Activated B cell treated with CpG ODN at 0.5 μM for 24 hours (primary cell): ENCODE measurements at places on chromosomes 12 and 14.
A peak's percentile ranks its signal among the peaks of the same experiment; 100 is the strongest.

DNA sequence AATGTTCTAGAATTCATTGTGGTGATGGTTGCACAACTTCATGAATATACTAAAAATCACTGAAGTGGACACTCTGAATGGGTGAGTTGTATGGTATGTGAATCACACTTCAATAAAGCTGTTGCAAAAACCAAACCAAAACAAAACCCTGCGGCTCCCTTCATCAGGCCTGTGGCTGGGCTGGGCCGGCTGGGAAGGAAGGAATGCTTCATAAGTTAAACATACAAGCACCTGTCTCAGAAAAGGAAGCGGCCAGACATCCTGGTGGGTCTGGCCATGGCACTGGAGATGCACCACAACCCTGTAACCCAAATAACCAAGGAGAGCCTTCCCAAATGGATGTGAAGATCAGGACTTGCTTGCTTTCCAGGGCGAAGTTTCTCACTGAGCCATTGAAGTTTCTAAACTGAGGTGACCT is 34.9 kb downstream of the TTC7B start:
- H3K36me3 ChIP-seq = no peaks in the 10 kb centered on the region
- H3K4me1 ChIP-seq = no peaks in the 10 kb centered on the region
- H3K4me3 ChIP-seq = no peak overlapping the region
- no peak for DNase-seq
- no peaks in the 10 kb centered on the region for H3K27me3 ChIP-seq

GRCh38 chr14:99412117-99413061 is 68.3 kb downstream of the SETD3 start:
- H3K27me3 ChIP-seq = no peaks in the 10 kb centered on the region
- H3K36me3 ChIP-seq = peaks cover 58% of the 10 kb centered on the region
- DNase-seq = no peak
- no peak overlapping the region for H3K27ac ChIP-seq
- no peak overlapping the region for H3K4me3 ChIP-seq

- H3K4me1 ChIP-seq = peaks cover 30% of the 10 kb centered on the region
- H3K27me3 ChIP-seq = no peaks in the 10 kb centered on the region
Measured at GRCh38 chr14:59213368-59214315, 25.2 kb downstream of the DAAM1 start.

- peaks cover 2% of the 10 kb centered on the region for H3K27me3 ChIP-seq
- H3K4me3 ChIP-seq = no peak overlapping the region
- peaks cover 4% of the 10 kb centered on the region for H3K4me1 ChIP-seq
- DNase-seq = no peak
Measured at GRCh38 chr14:90698379-90698869, 117.8 kb downstream of the TTC7B start.

GRCh38 chr12:96454396-96454795 is 35.0 kb upstream of the CFAP54 start:
- DNase-seq = no peak
- H3K27me3 ChIP-seq = no peaks in the 10 kb centered on the region
- no peak overlapping the region for H3K4me3 ChIP-seq
- H3K27ac ChIP-seq = no peak overlapping the region
- H3K4me1 ChIP-seq = peaks cover 25% of the 10 kb centered on the region

- peaks cover 50% of the 10 kb centered on the region for H3K4me1 ChIP-seq
- H3K27ac ChIP-seq = no peak overlapping the region
- H3K36me3 ChIP-seq = no peaks in the 10 kb centered on the region
Measured at GRCh38 chr14:65360144-65360784, 52.3 kb upstream of the FUT8 start.

- no peak for DNase-seq
- peaks cover 75% of the 10 kb centered on the region for H3K4me1 ChIP-seq
- no peaks in the 10 kb centered on the region for H3K27me3 ChIP-seq
- peak overlapping the region; percentile 38 for H3K4me3 ChIP-seq
Measured at GRCh38 chr14:91116913-91117588, 3.2 kb downstream of the DGLUCY start.

- H3K27me3 ChIP-seq = no peaks in the 10 kb centered on the region
- peaks cover 29% of the 10 kb centered on the region for H3K36me3 ChIP-seq
- no peak overlapping the region for H3K27ac ChIP-seq
Measured at GRCh38 chr12:106445053-106445452, 87.5 kb downstream of the POLR3B start.

DNA sequence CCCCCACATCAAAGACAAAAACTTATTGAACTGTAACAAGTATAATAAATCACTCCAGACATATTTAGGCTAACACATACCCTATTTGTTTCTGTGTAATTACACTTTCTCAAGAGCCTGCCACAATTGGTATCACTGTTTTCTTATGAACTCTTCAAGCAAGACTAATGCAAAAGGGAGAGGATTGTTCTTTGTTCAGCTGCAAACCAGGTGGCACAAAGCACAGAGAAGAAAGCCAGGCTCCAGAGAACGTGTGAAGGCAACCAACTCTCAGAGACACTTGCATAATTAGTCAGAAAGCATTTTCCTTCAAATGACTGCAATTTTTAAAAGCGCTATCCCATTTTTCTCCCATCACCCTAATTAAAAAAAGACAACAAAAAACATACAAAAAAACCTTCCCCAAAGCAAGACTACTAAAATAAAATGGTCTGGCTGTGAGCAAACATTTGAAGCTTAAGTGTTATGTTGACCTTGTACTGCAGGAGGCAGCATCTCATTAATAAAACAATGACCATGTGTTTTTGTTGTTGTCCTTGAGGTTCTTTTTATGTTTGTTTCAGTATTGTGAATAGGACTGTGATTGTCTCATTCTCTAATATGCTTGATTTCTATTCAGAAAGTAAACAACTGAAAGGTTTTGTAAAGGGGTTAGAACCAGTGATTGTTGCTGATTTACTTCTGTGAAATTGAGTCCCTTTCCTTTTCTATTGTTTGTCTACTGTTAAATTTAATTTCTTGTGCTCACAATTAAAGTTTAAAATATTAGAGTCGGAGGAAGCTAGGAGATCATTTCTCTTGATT is 452.7 kb upstream of the PDE3A start:
- no peaks in the 10 kb centered on the region for H3K36me3 ChIP-seq
- no peaks in the 10 kb centered on the region for H3K27me3 ChIP-seq
- H3K27ac ChIP-seq = no peak overlapping the region
- no peaks in the 10 kb centered on the region for H3K4me1 ChIP-seq
- no peak for DNase-seq
- no peak overlapping the region for H3K4me3 ChIP-seq

- no peak for DNase-seq
- H3K27me3 ChIP-seq = no peaks in the 10 kb centered on the region
- peaks cover 60% of the 10 kb centered on the region for H3K36me3 ChIP-seq
- H3K4me3 ChIP-seq = no peak overlapping the region
- H3K4me1 ChIP-seq = peaks cover 13% of the 10 kb centered on the region
Measured at GRCh38 chr12:98721204-98721702, 76.2 kb downstream of the APAF1 start.

DNA sequence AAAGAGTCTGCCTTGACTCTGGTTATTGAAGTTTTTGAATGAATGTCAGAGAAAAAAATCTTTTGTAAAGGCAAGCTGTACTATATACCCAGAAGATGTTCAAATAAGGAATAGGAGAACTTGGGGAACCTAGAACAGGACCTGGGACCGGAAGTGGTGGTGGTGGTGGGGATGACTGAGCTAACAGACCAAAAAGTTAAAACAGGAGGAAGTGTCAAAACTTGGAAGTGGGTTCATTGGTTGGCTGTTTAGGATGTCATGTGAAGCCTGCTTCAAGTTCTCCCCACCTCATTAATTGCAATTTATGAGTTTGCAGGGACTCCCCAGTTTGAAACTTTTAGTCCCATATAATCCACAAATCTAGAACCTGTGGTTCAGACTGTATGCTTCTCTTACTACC is 26.2 kb downstream of the PLXNC1 start:
- H3K36me3 ChIP-seq = peaks cover 29% of the 10 kb centered on the region
- DNase-seq = no peak
- peak overlapping the region; percentile 65 for H3K4me3 ChIP-seq
- peaks cover 49% of the 10 kb centered on the region for H3K4me1 ChIP-seq
- no peaks in the 10 kb centered on the region for H3K27me3 ChIP-seq

- H3K36me3 ChIP-seq = no peaks in the 10 kb centered on the region
- H3K27me3 ChIP-seq = no peaks in the 10 kb centered on the region
- DNase-seq = no peak
- peaks cover 26% of the 10 kb centered on the region for H3K4me1 ChIP-seq
- H3K4me3 ChIP-seq = no peak overlapping the region
- no peak overlapping the region for H3K27ac ChIP-seq
Measured at GRCh38 chr14:89228921-89229639, 188.0 kb downstream of the FOXN3 start.

DNA sequence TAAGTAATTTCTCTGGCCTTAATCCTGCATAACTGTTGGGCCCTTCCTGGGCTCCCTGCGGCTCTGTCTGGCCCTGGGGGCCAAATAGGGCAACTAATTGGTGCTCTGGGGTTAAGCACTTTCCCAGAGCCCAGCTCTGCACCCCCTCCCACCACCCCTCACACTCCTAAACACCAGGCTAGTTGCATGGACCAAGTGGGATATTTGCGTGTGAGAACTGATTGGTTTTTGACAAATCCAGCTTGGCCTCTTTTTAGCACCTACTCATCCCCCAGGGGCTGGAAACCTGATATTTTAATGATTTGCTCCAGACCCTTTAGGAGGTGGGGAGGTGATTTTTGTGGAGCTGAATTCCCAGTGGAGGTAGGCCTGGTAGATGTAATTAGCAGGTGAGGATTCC is 91.9 kb downstream of the DICER1 start:
- H3K36me3 ChIP-seq = no peaks in the 10 kb centered on the region
- no peak for DNase-seq
- H3K4me1 ChIP-seq = no peaks in the 10 kb centered on the region
- H3K27me3 ChIP-seq = peaks cover 7% of the 10 kb centered on the region
- no peak overlapping the region for H3K4me3 ChIP-seq

DNA sequence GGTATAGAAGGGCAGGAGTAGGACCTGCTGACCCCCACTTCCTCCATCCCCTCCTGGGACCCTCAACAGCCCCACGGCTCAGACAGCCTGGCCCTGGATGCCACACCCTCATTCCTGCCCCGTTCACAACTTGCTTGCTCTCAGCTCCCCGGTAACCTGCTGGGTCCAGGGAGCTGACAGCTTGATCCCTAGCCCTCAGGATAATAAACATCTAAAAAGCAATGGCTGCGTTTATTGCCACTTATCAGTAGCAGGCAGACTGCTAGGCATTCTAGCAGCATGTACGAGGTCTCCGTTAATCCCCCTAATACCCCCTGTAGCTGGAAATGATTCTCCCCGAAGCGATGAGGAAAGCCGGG is 24.3 kb upstream of the RPLP0 start:
- peaks cover 16% of the 10 kb centered on the region for H3K27me3 ChIP-seq
- no peak overlapping the region for H3K4me3 ChIP-seq
- peaks cover 26% of the 10 kb centered on the region for H3K4me1 ChIP-seq
- DNase-seq = no peak
- no peaks in the 10 kb centered on the region for H3K36me3 ChIP-seq

DNA sequence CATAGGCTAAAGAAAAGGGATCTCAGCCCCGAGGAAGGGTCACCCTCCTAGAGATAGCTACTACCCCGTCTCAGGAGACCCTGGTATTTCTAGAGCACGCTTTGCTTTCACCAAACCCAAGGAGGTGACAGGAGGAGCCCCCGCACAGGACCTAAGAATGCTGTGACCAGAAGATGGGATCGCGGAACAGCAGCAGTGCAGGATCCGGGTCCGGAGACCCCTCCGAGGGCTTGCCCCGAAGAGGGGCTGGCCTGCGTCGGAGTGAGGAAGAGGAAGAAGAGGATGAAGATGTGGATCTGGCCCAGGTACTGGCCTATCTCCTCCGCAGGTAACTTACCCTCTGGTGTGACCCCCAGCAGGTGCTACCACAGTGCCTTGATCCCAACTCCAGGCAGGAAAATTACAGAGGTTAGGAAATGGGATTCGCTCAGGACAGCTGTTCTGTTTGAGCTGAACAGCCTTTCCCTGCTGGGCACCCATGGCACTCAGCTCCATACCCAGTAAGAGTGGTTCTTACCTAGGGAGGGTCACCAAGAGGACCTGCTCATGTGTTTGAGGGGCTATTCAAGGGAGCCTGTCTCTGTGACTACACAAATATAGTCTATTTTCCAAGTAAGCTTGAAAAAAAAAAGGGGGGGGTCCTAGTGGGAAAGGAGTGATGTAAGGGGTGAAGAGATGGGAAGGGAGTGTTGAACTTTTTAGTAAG is 826 bp upstream of the NRL start:
- peak; percentile 31 for DNase-seq
- peak overlapping the region; percentile 99 for H3K4me3 ChIP-seq
- H3K4me1 ChIP-seq = peaks cover 27% of the 10 kb centered on the region
- peak overlapping the region; percentile 100 for H3K27ac ChIP-seq
- H3K27me3 ChIP-seq = no peaks in the 10 kb centered on the region
- peaks cover 56% of the 10 kb centered on the region for H3K36me3 ChIP-seq

GRCh38 chr12:132620899-132621656 is 2.5 kb downstream of the P2RX2 start:
- no peak for DNase-seq
- H3K4me1 ChIP-seq = peaks cover 6% of the 10 kb centered on the region
- peaks cover 14% of the 10 kb centered on the region for H3K36me3 ChIP-seq
- H3K27me3 ChIP-seq = peaks cover 9% of the 10 kb centered on the region
- no peak overlapping the region for H3K4me3 ChIP-seq

DNA sequence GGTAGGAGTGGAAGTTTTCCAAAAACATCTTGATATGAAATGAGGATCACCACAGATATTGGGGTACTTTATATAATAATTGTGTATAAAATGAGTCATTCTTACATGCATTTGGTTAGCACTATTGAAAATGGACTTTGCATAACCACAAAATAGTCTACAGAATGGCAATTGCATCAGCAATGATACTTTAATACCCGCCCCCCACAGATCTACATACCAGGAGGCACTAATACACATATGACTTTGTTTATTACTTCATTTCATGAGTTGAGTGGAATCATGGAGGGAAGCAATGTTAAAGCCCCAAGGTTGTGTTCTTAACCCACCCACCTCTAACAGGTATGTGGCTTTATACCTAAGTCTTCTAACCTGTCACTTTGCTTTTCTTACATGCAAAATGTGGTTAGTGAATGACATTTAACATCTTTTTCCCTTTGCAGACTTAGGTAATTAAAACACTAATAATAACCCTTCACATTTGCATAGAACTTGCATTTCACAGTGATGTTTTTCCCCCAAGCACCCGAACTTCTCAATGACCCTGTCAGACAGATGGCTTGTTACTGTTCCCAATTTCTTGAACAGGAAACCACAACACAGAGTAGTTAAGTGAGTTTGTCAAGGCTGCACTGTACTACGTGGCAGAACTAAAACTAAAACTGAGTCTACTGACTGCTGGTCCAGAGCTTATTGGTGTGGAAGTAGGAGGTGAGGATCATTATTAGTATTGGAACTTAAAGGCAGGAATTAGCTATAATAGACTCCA is 101.9 kb downstream of the NPAS3 start:
- H3K4me3 ChIP-seq = no peak overlapping the region
- H3K27ac ChIP-seq = no peak overlapping the region
- H3K4me1 ChIP-seq = no peaks in the 10 kb centered on the region
